ENCODE measurements at places on chromosomes 3 and 15. TPM values are rescaled to one million over a fixed set of nuclear protein-coding genes. Genes with fewer than 3 reads are reported as not detected.

FBN1 gene
- polyA plus RNA-seq, result 6.7 TPM

TGM4 gene
- polyA plus RNA-seq, result not detected

AGBL1 gene
- not detected for polyA plus RNA-seq

PLA1A gene
- polyA plus RNA-seq, result 0.61 TPM

SHC4 gene
- polyA plus RNA-seq, result 0.27 TPM

ECE2 gene
- polyA plus RNA-seq, result not detected

POLQ gene
- polyA plus RNA-seq, result 0.88 TPM

LOXL1 gene
- 7.9 TPM for polyA plus RNA-seq

LAMB2 gene
- polyA plus RNA-seq, result 97.7 TPM

POC1A gene
- polyA plus RNA-seq, result 3.2 TPM

ARHGEF26 gene
- 0.30 TPM for polyA plus RNA-seq

ZCWPW2 gene
- 0.50 TPM for polyA plus RNA-seq
